ENCODE measurements at places on chromosomes 5 and 9.

DNA sequence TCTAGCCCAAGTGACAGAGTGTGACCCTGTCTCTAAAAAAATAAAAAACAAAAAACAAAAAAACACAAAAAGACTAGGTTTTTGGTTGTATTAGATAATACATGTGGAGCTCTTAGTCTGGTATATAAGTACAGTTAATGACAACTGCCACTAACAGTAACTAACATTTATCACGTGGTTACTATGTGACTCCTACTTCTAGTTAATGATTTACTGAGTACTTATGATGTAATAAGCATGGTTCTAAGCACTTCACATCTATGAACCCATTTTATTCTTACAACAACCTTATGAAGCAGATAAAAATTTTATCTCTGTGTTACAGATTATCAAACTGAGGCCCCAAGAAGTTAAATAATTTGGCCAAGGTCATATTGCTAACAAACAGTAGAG, 6.1 kb upstream of the TMEFF1 start:
- DNase-seq = no peak

GRCh38 chr5:57259704-57260103, 85.8 kb downstream of the GPBP1 start:
- DNase-seq = no peak

- no peak for DNase-seq
These were observed 9.1 kb downstream of the TYRP1 start for GRCh38 chr9:12702160-12702758.

- DNase-seq = no peak
These were observed 11.4 kb upstream of the ADRA1B start for GRCh38 chr5:159904874-159905273.

- no peak for DNase-seq
These were observed 7.1 kb upstream of the IL17B start for GRCh38 chr5:149386166-149386565.

- DNase-seq = no peak
These were observed 9.1 kb downstream of the GSN start for GRCh38 chr9:121277026-121277425.

- no peak for DNase-seq
These were observed 44.1 kb upstream of the POU5F2 start for GRCh38 chr5:93785475-93785874.

GRCh38 chr5:126358525-126358924, 64.7 kb upstream of the GRAMD2B start:
- DNase-seq = no peak

DNA sequence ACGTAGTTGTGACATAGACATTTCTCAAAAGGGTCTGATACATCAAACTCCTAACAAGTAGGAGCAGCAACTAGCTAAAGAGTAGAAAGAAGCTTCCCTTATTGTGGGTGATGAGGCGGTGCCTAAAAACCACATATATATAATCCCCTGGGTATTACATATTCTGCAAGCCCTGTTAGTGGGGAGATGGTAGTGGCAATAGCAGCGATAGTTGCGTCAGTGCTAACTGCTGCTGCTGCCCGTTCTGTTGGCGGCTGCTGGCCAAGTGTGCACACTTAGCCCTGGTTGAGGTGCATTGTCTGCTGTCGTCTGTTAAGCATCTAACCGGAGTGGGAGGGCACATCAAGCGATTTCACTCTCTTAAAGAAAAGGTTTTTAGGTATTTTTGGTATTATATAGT, 35.8 kb downstream of the VLDLR start:
- no peak for DNase-seq

DNA sequence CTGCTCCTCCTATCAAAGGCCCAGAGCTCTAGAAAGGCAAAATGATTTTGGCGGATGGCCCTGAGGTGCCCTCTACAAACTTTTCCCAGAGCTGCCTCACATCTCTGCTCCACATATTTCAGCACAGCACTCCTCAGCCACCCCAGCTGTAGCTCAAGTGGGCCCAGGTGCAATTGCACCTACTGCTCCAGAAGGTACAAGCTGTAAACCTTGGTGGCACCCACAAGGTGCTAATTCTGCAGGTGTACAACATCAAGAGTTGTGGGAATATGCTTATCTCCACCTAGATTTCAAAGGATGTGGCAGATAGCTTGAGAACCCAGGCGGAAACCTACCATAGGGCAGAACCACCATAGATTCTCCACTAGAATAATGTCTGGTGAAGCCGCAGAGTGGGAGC, 432.2 kb downstream of the TMEM232 start:
- DNase-seq = no peak

DNA sequence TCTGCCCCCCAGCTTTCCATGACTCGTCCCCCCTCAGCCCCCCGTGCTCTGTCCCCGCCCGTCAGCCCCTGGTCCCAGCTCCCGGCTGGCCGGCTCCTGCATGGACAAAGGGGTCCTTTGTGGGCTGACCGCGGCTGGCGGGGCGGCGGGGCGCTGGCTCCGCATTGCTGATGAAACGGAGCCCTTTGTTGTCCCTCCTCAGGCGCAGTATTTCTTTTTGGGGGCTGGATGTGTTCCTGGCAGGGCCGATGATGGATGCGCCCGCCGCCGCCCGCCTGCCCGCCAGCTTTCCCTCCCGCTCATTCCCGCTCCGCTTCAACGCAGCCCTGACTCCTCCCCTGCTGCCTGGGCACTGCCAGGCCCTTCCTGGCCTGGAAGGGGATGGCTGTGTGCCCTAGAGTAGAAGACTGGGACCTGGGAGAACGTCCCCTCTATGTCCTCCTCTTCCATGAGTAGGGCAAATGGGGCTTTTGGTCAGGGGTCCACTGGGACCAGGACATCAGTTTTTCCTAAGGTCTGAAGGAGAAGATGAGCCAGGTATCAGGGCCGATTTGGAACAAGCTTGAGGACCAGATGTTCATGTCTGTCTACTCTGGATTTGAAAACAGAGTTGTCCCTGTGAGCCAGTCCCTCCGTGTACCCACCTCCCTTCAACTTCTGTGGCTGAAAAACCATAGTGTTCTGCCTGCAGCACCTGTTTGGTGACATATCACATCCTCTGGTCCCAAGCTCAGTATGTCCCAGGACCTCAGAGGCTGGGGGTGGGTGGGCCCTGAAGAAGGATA, 29.0 kb downstream of the CXXC5 start:
- DNase-seq = no peak

GRCh38 chr5:37055383-37055990, 178.9 kb downstream of the NIPBL start:
- DNase-seq = no peak

- DNase-seq = no peak
These were observed 3.6 kb upstream of the STING1 start for GRCh38 chr5:139486201-139486600.

- DNase-seq = no peak
These were observed 2.9 kb downstream of the UCK1 start for GRCh38 chr9:131528186-131528585.

DNA sequence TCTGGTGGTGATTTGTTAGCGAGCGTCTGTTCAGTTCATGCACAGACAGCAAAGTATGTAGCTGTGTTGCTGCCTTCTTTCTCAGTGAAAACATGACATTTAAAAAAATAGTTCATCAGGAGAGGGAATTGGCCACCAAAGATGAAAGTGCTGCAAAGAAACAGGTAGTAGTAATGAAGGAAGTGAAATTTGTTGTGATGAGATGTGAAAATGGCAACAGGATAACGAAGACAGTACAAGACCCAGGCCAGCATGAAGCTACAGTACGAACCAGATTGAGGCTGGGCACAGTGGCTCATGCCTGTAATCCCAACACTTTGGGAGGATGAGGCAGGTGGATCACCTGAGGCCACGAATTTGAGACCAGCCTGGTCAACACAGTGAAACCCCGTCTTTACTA, 136.0 kb downstream of the SMARCA2 start:
- no peak for DNase-seq

DNA sequence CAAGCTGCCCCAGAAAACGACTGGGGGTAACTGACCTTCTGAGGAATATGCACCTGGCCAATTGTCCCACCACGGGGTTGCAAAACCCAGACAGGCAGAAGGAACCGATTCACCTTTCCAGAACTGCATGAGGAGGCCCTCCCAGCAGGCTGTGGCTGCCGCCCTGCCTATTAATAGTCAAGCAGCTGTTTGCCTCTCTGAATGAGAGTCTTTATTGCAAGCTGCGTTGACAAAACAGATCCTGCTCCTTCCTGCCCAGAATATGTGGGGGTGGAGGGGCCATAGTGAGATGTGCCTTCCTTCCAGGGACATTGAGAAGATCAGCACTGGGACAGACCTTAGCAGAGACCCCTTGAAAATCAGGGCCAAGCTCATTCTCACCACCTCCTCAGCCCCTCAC, 18.3 kb upstream of the TCOF1 start:
- DNase-seq = no peak

GRCh38 chr5:156640691-156641241, 209.3 kb upstream of the PPP1R2B start:
- DNase-seq = no peak

GRCh38 chr9:84266087-84266561, 74.4 kb downstream of the SLC28A3 start:
- DNase-seq = no peak

DNA sequence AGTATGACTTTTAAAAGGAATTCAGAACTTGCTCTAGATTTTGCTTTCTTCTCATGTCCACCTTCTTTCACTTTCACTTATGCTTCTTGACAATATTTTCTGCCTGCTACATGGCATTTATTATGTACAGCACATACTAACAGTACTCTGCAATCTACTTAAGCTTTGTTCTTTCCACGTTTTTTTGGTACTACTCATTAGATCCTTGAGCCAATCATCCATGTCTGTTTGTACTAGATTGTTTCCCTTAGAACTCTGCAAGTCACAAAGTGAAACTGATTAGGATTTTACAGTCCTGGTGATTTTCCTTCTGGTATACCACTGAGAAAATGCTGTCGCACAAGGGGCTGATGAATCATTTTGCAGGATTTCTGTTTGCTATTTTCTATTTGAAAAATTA, 78.3 kb downstream of the PARP8 start:
- DNase-seq = no peak

GRCh38 chr5:1661311-1661710, 137.6 kb upstream of the LPCAT1 start:
- DNase-seq = no peak

DNA sequence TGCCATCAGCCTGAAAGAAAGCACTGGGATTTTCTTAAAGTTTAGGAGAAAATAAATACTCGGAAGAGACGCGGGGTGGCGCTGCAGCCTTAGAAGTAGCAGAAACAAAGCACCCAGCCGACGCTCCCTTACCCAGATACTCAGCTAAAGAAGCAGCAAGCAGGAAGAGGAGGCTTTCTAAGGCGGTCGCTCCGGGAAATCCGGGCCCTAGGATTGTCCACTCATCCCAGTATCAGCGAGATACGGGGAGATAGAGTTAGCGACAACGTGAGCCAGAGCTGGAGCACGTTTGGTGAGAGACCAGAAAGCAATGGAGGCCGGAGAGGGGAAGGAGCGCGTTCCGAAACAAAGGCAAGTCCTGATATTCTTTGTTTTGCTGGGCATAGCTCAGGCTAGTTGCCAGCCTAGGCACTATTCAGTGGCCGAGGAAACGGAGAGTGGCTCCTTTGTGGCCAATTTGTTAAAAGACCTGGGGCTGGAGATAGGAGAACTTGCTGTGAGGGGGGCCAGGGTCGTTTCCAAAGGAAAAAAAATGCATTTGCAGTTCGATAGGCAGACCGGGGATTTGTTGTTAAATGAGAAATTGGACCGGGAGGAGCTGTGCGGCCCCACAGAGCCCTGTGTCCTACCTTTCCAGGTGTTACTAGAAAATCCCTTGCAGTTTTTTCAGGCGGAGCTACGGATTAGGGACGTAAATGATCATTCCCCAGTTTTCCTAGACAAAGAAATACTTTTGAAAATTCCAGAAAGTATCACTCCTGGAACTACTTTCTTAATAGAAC, at the start of gene PCDHB2:
TSS of gene PCDHB2 (plus strand) at position 135 of the 782 bp plus-strand sequence. CDS start at position 311, 176 bp downstream.
- DNase-seq = no peak

- DNase-seq = peak; percentile 53
These were observed 32.0 kb upstream of the ADAM19 start for GRCh38 chr5:157607371-157608161.

DNA sequence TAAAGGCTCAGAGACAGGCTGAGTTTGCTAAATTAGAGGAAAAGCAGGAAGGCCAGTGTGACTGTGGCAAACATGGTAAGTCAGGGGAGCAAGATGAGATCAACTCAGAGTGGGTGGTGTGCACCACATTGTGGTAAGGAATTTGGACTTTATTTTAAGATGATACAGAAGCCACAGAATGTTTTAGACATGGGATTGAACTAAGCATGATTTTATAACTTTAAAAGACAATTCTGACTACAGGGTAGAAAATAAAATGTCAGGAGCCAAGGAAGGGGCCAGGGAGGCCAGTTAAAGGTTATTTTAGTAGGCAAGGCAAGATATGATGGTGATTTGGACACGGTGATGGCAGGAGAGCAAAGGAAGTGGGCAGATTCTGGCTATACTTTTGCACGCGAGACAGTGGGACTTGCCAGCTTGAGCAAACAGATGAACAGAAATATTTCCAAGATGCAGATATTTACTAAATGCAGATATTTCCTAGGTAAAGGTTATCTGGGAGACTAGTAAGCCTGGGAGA, 53.9 kb downstream of the TSSK1B start:
- no peak for DNase-seq

GRCh38 chr5:98489021-98489420, 284.4 kb upstream of the RGMB start:
- no peak for DNase-seq
